ENCODE measurements at places on chromosomes 3 and 15. TPM values are rescaled to one million over a fixed set of nuclear protein-coding genes. Genes with fewer than 3 reads are reported as not detected.

The C2CD4A gene
- total RNA-seq, result 0.25 TPM

DNA sequence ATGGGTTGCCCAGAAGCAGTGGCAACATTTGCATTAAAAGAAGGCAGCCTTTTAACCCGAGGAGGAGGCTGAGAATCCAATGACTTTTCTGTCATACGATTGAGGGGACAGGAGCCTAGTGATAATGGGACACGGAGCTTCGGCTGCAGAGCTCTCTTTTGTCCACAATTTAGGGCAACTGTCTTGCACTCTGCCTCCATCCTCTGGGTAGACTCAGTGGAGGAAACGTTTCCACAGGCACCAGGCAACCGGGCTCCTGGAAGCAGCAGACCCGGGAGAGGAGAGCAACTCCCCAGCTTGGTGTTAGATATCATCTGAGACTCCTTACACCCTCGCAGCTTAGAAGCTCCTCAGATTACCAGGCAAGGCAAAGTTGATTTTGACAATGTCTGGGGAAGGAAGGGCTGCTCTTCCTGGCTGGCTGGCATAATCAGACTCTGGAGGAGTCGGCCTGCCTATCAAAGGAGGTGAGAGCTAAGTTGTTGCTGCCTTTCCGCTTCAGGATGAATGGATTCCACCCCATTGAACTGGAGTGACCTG lies 43.5 kb upstream of the RNU6-1 start:
- no peak for DNase-seq

DNA sequence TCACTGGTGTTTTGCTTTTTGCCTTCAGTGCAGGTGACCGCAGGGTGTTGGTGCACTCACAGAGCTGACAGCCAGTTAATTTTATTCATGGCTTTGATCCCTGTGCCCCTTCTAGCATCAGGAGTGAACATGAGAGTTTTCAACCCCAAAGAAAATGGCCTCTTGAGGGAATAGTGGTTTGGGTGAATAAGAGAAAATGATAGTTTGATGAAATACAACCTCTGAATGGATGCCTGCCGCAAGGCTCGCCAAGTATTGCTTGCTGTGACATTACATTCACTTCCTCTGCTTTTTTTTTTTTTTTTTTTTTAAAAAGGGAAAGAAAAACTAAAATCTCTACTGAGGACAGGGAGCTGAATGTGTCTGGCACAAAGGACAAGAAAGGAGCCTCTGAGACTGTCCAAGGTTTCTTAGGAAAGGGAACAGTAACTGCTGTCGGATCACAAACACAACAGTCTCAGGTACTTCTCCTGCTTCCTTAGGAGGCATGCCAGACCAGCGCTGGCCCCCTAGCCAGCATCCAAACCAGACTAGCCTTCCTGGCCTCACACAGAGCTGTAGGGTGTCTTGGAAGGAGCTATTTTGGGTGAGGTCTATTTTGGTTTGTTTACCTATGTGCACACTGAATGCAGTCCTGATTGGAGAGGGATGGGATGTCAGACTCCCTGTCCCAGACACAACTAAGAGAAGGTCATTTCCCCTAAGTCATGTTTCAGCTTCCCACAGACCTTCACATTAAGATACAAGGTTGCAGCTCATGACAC lies 29.0 kb downstream of the CCDC80 start:
- no peak for DNase-seq

- DNase-seq, result no peak
These were observed 166.6 kb downstream of the PLD1 start for GRCh38 chr3:171643681-171644080.

- no peak for DNase-seq
These were observed 138.3 kb upstream of the AGBL1 start for GRCh38 chr15:85941186-85941855.

- no peak for DNase-seq
These were observed 83.9 kb upstream of the ARL6 start for GRCh38 chr3:97680696-97681095.
